T47D (cell line): ENCODE measurements at places on chromosomes 2 and 18.

GRCh38 chr2:225668606-225669266, 269.2 kb downstream of the NYAP2 start:
- peak; percentile 16 for DNase-seq

DNA sequence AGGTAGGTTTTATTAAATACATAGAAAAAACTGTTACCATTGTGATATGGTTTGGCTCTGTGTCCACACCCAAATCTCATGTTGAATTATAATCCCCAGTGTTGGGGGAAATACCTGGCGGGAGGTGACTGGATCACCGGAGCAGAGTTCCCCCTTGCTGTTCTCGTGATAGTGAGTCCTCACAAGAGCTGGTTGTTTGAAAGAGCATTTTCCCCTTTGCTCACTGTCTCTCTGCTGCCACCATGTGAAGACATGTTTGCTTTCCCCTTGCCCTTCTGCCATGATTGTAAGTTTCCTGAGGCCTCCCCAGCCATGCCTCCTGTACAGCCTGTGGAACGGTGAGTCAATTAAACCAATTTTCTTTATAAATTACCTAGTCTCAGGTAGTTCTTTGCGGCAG, 352.7 kb upstream of the SLC39A10 start:
- peak; percentile 48 for DNase-seq

- DNase-seq, result no peak
Observed at GRCh38 chr2:64629329-64629781, 24.4 kb downstream of the SERTAD2 start.

DNA sequence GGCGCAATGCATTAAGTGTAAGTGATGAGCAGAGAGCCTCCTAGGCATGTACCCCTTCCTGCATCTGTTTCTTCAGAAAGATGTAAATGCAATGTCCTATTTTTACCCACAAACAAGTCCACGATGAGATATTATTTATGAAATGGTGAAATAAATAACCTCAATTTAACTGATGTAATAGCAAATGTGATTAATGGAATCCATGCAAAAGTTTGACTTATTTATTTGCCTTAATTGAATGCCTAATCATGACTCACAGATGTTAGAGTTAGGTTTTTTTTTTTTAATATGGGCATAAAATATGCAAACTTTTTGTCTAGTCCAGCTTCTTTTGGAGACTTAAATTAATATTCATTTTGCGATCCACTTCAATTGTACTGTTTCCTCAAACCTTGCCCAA, 67.7 kb upstream of the ITGA4 start:
- no peak for DNase-seq

- DNase-seq, result no peak
Observed at GRCh38 chr2:232375164-232375563, 3.4 kb upstream of the ALPP start.

DNA sequence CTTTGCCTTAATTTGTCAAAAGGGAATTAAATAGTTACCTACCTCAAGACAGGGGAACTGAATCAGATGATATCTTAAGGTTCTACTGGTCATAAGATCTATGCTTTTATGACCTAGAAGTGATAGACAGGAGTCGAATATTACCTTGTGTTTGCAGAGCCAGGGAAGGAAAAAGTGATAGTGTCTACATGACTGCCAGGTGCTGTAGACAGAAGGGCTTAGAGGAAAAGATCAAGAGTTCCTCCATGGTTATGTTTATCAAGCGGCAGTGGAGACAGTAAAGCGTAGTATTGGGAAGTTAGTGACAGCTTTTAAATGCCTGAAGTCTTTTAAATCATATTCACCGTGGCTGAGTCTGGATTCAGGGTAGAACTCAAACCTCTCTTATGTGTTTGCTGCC, 11.9 kb downstream of the CRIM1 start:
- DNase-seq, result no peak

DNA sequence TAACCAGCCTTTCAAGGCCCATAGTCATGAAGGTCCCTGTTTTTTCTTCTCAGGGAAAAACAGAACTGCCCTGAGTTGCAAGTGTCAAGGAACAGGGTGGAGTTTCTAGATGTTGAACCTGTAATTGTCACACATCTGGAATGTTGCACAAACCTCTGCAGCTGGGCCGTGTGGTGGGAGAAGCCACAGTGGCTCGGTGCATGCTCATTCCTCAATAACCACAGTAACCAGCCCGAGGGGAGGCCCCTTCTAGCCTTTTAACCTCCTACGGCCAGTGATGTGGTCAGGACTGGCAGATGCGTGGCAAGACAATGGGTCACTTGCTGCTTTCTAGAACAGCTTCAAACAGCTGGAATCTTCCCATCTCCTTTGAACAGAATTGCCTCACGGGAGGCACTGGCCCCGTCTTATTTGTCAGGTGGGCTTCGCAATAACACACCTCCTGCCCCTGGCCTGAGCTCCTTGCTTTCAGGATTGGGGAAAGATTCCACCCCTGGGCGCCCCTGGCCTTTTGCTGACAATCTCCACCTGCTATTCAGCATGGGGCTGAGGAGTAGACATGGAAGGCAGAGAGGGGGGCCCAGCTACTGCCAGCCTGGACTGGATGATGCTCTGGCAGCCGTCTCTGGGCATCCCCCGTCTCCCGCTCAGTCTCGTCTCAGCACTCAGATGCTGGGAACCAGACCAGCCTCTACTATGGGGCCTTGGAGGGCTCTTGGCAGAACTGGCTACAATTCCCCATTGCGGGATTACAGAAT, 102.9 kb downstream of the KLHL29 start:
- DNase-seq, result no peak

DNA sequence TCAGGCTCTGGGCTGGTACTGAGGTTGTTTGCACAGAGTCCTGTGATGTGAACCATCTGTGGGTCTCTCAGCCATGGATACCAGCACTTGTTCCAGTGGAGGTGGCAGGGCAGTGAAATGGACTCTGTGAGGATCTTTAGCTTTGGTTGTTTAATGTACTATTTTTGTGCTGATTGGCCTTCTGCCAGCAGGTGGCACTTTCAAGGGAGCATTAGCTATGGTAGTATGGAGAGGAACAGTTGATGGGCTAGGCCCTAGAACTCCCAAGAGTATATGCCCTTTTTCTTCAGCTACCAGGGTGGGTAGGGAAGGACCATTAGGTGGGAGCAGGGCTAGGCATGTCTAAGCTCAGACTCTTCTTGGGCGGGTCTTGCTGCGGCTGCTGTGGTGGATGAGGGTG, 257.0 kb upstream of the GYPC start:
- DNase-seq, result peak; percentile 1

GRCh38 chr2:76870011-76870410, 652.2 kb downstream of the LRRTM4 start:
- no peak for DNase-seq

GRCh38 chr18:34357944-34358580, 133.3 kb upstream of the NOL4 start:
- no peak for DNase-seq

DNA sequence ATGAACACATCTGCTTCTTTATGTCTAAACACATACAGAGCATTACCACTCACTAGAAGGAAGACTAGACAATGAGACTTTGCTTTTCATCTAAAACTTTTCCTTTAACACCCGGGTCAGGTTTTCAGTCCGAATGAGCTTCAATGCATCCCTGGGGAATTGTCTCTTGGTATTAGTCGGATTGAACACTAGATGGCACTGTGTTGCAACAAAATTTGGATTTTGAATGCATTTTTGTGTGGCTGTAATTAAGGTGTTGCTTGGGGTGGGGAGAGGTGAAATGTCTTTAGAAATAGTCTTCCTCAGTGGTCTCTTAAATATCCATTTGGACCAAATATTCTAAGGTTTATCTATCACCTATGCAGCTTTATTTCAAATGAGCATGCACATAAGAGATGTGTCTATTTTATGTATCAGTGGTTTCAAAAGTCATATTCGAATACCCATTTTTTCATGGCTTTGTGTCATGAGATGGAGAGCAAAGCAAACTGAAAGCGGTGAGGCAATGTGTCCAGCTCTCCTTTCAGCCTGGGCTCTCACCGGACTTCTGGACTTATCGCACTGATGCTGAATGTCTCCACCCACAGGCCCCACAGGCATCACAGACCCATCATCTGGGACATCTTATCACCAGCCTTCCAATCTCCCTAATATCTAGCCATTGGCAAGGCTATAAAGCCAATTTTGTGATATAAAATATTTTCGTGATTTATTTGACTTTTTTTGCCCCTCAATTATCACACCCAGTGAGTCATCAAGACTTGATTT, 510.3 kb downstream of the RNF144A start:
- peak; percentile 38 for DNase-seq

- DNase-seq, result no peak
Observed at GRCh38 chr18:11672198-11672597, 16.9 kb upstream of the GNAL start.

DNA sequence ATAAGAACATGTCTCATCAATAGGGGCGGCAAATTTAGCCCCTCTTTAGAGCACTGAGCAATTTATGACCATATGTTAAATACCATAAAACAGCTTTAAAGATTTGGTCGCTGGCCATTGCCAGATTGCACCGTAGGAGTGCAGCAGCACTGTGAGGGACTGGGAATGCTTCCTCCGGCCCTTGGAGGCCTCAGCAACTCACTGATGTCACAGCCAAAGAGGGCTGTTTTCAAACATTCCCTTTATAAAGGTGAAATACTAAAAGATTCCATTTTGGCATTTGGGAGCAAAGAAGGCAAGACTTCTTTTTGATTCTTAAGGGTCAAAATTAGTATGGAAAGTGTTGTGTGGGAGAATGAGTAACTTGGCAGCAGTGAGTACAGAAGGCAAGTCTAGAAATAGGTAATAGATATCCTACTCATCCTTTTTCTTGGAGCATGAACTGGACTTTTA, 63.7 kb downstream of the BABAM2 start:
- no peak for DNase-seq

- no peak for DNase-seq
Observed at GRCh38 chr18:45666520-45666919, 51.2 kb downstream of the SLC14A2 start.

DNA sequence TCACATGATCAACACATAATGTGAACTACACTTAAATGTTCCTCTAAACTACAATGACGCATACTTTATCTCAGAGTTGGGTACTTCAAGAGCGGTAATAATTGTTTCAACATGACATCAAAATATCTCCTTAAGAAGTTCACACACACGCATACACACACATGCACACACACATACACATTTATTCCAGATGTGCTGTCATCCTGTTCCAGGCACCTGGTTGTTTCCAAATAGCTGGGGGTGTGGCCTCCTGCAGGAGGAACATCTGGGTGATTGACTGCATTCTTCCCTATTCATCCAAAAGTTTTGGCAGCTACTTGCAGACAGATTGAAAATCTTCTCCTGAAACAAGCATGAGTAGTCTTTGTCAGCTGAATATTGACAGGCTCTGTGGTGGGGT, 37.9 kb upstream of the PIK3C3 start:
- no peak for DNase-seq

DNA sequence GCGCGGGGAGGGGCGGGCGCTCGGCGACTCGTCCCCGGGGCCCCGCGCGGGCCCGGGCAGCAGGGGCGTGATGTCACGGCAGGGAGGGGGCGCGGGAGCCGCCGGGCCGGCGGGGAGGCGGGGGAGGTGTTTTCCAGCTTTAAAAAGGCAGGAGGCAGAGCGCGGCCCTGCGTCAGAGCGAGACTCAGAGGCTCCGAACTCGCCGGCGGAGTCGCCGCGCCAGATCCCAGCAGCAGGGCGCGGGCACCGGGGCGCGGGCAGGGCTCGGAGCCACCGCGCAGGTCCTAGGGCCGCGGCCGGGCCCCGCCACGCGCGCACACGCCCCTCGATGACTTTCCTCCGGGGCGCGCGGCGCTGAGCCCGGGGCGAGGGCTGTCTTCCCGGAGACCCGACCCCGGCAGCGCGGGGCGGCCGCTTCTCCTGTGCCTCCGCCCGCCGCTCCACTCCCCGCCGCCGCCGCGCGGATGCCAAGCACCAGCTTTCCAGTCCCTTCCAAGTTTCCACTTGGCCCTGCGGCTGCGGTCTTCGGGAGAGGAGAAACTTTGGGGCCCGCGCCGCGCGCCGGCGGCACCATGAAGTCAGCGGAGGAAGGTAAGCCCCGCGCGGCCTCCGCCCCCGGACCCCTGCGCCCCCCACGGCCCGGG, at the start of gene NFATC1:
NFATC1 (plus strand) TSS at position 170 of the 644 bp plus-strand sequence; CDS start at position 465, 295 bp downstream.
- peak; percentile 77 for DNase-seq

DNA sequence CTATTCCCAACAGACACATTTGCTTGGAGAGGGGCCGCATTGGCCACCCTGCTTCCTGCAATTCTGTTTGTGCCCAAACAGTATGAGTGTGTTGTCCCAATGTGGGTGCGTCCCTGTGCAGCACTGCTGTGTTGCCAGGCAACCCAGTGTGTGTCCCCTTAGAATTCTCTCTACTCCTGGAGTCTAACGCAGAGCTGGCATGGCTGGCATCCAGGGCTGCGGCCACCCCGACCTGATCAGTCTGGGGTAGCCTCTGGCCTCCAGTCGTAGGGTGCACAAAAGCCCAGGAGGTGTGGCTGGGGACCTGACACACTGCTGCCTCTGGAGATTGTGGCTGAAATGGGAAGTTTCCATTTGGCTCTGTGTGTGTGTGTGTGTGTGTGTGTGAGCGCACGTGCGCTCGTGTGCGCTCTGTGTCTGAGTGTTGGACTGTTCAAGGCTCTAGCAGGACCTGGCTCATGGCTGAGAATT, 48.0 kb downstream of the TEX44 start:
- DNase-seq, result no peak

GRCh38 chr2:239262484-239263230, 138.2 kb downstream of the HDAC4 start:
- no peak for DNase-seq

GRCh38 chr2:238418196-238418998, 8.3 kb upstream of the ASB1 start:
- peak; percentile 43 for DNase-seq

GRCh38 chr2:215613280-215613679, 177.4 kb upstream of the FN1 start:
- DNase-seq, result no peak

- DNase-seq, result no peak
Observed at GRCh38 chr2:132645176-132645575, 24.8 kb downstream of the LYPD1 start.

GRCh38 chr18:35624146-35624545, 42.6 kb downstream of the GALNT1 start:
- no peak for DNase-seq

- DNase-seq, result no peak
Observed at GRCh38 chr18:62037989-62038778, 145.4 kb upstream of the RNF152 start.

GRCh38 chr2:3491716-3492474, 27.4 kb downstream of the ADI1 start:
- no peak for DNase-seq

- no peak for DNase-seq
Observed at GRCh38 chr2:85611217-85611704, 605 bp downstream of the C2orf68 start.

DNA sequence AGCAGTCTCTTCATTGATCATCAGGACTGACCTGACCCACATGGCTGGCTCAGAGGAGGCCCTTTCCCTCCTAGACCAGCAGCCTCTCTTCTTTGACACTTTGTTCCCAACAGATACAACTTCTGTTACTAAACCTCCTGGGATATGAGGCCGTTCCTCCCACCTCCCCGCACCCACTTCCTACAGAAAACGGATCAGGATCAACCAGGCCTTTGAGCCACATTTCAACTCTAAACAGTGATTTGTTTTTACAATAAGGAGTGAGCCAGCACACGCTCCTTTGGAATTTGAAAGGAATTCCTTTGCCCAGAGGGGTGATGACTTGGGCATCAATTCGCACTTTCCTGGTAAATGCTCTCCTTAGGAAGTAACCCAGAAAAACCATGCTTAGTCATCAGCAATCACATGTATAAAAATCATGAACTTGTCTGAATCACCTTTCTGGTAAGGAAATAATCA, 180.4 kb downstream of the FAM124B start:
- peak; percentile 51 for DNase-seq

GRCh38 chr18:45910405-45911023, 56.6 kb downstream of the EPG5 start:
- DNase-seq, result peak; percentile 40

- DNase-seq, result no peak
Observed at GRCh38 chr2:169980643-169981042, 153.4 kb downstream of the UBR3 start.
